ENCODE measurements at places on chromosomes 11 and 22.
A peak's percentile ranks its signal among the peaks of the same experiment; 100 is the strongest.

GRCh38 chr22:23384923-23385677 lies 195.0 kb downstream of the IGLL1 start:
- DNase-seq: no peak

GRCh38 chr22:45948081-45948648 lies 28.8 kb downstream of the WNT7B start:
- DNase-seq: no peak

- DNase-seq: no peak
Measured at GRCh38 chr11:118521892-118522311, 5.4 kb upstream of the TTC36 start.

- DNase-seq: no peak
Measured at GRCh38 chr22:40039482-40040115, 44.8 kb downstream of the FAM83F start.

DNA sequence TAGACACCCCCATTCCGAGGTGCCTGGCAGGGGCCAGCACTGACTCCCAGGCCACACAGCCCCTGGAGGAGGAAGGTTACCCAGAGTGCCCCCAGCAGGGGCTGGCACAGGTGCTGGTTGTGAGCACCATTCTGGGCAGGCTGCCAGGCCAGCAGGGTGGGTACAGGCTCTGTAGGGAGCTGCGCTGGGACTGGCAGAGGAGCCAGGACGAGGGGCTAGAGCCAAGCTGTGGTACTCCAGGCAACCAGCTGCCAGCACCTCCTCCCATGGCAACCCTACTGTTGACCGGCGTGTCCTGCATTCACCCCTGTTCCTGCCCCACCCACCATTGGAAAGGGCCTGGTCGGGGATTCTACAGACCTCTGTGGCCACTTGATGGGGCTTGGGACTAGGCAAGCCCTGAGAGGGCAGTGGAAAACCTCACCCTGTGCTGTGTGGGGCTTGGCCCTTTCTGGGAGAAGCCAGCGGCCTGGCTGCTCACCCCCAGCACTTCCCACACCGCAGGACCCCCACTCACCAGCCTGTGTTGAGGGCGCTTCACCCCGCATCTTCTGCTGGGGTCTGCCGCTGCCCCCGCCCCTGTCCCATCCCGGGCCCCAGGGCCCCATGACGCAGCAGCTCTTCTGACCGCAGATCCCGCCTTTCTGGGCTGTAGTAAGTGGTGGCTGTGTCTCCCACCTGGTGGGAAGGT lies 1.9 kb downstream of the CLDN5 start:
- DNase-seq: peak; percentile 89

DNA sequence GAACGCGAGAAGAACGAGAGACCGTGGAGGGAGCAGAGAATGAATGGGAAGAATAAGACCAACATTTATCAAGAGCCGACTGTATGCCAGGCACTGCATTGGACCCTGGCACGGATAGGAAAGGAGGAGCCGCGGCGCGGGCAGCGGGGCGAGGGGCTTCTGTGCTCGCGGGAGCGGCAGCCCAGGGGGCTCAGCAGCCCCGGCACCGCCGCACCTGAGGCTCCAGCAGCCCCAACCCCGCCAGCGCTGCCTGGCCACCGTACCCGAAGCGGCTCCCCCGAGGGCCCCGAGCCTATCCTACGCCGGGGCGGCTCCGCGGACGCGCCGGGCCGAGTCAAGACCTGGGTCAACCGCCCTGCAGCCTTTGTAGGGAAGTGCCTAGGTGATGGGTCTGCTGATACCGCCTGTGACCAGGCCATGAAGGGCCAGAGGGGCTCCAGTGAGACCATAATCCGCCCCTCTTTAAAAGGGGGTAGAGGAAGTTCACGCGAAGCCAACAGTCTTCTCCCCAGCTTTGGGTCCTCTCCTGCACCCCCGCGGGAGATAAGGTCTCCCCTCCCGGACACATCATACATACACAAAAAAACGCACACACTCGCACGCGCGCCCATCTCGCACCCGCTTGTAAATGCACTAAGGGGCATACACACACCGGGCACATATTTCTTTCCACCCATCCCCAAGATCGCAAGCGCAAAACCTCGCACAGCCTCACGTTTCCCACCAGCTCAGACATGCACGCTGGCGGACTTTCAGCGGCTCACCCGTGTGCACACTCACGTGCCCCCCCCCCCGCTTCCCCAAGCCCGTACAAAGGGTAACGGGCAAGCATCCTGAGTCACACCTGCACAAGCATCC lies 935 bp upstream of the RTN4RL2 start:
- DNase-seq: peak; percentile 16

- no peak for DNase-seq
Measured at GRCh38 chr22:43956805-43957463, 1.7 kb downstream of the SAMM50 start.

DNA sequence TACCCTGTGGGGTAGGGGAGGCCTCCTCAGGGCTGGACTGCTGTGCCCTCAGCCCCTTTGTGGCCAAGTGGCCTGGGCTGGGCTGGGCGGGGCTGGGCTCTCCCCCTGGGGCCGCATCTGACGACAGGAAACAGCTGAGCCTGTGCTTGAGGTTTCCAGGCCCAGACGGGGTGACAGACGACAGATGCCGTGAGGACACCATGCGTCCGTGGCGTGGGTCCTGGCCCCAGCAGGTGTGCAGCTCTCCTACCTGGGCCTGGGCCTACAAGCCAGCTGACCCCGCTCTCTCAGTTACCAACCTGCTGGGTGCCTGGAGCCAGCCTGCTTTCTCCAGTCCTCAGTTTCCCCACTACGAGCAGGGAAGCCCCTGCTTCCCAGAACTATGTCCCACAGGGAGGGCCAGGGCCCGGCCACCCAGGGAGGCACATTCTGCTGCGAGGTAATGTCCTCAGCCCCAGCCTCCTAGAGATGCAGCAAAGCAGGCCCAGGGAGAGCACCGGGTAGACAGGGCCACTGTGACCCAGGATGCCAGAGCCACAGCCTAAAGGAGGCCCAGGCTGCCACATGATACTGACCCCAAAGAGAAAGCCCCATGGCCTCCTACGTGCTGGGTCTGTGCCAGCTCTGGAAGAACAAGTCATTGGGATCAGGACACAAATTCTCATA lies 181.3 kb downstream of the IGLL1 start:
- DNase-seq: no peak

DNA sequence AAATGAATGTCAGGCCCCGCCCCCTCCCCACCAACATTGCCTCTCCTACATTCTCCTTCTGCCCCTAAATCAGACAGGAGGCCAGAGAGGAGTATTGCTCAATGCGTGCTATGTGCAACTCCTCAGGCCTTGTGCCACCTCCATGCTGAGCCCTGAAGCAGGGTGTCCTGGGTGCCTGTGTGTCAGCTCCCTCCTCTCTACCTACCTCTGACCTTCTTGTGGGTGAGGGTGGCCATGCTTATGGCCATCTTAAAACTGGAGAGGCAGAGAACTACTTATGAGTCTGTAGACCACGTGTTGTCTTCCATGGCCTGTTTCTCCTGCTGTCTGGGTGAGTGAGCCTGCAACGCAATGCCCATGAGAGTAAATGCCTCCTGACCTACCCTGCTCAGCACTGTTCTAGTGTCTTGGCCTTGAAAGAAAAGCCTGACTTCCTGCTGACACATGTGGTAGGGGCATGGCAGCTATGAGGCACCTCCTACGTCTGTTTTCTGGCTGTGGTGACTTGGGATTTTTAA lies 10.5 kb downstream of the MCAM start:
- DNase-seq: no peak

DNA sequence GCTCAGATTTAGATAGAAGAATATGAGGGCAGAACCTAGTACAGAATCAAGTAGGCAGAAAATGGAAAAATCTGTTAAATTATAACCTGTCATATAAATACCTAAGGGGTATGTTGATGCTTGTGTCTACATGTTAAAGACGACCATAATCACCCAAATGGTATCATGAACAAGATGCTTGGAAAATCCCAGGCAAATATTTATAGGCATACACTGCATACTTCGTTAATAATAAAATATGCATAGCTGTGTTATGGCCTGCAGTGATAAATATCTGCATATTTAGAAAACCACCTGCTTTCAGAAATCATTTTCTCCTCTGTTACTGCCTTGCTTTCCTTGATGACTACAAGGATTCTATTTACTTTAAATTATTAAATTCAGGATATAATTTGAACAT lies 18.9 kb upstream of the DDX10 start:
- DNase-seq: no peak

DNA sequence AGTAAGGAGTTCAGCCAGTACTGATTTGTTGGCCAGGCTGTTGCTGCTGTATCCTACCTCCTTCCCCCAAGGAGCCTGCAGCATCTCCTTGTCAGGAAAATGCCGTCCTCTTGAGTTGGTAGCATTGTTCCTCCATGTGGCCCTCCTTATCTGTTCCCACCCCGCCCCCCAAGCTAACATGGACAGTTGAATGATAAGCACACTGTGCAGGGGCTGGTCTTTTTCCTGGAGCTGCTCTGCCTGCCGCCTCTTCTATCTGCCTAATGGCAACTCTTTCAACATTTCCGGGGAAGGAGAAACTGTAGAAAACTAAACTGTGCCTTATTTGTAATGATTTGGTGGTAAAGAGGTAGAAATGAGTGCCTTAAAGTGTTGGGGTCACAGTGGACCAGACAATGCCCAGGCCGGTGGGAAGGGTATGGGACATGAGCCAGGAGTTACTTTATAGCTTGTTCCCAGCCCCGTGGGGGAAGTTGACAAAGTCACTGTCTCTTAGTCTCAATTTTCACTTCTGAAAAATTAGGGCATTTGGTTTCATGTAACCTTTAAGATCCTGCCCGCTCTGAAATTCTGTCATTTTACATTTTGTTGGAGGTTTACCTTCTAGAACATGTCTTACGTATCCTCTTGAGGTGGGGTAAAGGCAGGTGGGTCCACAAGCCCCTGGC lies 4.5 kb downstream of the FAM118A start:
- DNase-seq: no peak

DNA sequence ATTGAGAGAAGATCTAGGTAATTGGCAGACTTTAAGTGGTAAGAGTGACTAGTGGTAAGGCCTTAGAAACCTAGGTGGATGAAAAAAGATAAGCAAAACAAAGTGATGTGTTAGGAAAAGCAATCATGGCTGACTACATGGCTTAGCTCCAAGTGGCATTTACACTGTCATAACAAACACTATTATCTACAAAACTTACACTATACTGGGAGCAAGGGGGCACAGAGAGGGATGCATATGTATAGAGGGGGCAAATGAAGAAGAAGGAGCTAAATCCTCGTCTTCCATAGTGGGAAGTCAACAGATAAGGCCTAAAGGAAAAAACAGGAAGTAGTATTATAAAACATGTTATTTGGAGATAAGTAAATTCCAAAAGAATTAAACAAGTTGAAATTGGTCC lies 32.5 kb downstream of the ADORA2A start:
- no peak for DNase-seq

DNA sequence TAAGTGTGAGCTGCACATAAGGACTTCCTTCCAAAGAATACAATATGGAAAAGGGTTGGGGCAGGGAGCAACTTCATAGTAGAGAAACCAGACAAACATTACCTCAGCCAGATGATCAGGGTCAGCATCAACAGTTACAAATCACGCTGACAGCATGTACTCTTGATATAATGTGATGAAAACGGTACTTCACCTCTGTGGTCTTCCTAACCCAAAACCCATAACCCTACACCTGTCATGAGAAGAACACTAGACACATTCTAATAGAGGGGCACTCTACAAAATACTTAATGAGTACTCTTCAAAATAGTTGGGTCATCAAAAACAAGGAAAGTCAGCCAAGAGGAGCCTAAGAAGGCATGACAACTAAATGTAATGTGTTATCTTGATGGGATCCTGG lies 43.9 kb downstream of the RRAS2 start:
- DNase-seq: no peak

DNA sequence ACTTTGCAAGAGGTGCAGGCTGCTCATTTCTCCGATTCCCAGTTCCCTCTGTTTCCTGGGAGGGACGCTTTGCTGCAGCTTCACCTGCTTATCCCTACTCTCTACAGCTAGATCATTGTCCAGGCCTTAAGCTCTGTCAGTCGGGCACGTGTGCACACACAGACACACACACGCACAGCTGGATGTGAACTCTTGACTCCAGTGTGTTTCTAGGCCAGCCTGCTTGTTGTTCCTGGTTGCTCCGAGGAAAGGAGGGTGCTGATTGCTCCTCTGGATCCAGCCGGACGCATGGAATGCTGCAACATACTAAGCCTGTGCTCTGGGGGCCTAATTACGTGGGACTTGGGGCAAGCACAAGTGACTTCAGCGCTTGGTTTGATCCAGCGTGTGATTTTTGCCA lies 19.7 kb downstream of the ZNRF3 start:
- no peak for DNase-seq

- DNase-seq: no peak
Measured at GRCh38 chr11:103800406-103801114, 235.9 kb upstream of the DDI1 start.

- DNase-seq: no peak
Measured at GRCh38 chr22:21738966-21739365, 3.4 kb upstream of the YPEL1 start.

GRCh38 chr11:70448983-70449567 lies 50.7 kb downstream of the CTTN start:
- DNase-seq: no peak

- DNase-seq: no peak
Measured at GRCh38 chr11:130269326-130269943, 45.3 kb downstream of the ZBTB44 start.

- no peak for DNase-seq
Measured at GRCh38 chr22:24146791-24147353, 34.4 kb upstream of the SUSD2 start.

DNA sequence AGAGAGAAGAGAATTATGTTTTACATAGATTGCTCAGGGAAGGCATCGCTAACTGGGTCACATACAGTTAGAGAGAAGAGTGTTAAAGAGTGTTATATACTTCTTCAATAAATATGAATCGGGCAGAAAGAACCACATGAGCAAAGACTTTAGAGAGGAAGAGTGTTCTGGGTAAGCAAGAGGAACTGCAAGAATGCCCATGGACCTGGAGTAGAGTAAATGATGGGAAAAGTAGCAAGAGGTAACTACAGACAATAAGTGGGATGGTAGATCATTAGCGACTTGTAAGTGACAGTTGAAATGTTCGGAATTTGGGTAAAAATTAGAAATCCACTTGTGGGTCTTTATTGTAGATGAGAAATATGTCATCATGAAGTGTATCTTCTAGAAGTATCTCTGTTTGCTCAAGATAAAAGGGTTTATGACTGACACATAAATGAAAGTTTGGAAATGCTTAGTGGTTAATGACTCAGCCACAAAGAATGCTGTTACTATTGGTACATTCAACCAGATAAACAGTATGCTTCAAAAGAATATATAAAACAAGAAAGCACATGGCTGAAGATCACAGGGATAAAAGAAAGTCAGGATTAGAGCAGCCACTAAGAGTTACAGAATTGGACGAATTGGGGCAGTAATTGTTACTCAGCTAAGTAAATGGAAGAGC lies 229.3 kb downstream of the CASP12 start:
- no peak for DNase-seq

DNA sequence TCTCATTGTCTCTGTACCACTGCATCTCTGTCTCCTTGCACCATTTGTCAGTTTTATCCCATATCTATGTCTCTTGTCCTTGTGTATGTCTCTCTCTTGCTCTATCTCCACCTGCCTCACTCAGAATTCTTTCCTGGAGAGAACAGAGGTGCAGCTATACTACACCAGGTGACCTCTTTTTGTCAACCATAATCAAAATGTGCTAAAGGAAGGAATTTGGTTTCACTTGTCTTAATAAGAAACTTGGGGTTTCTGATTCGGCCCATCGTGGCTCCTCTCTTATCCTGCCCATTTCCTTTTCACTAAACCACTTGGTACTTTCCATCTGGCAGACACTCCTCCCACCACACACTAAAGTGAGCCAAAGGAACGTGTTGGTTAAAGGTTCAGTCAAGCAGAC lies 2.0 kb upstream of the C11orf42 start:
- no peak for DNase-seq

- no peak for DNase-seq
Measured at GRCh38 chr11:18703001-18703763, 4.6 kb downstream of the TMEM86A start.

- DNase-seq: no peak
Measured at GRCh38 chr11:27174021-27174420, 133.4 kb downstream of the BBOX1 start.
